Esophagus mucosa (tissue), 1 donor: ENCODE measurements at places on chromosomes 2 and 18.
A peak's percentile ranks its signal among the peaks of the same experiment; 100 is the strongest.

GRCh38 chr18:77062518-77063003 lies 70.0 kb downstream of the MBP start:
- ATAC-seq: no peak

DNA sequence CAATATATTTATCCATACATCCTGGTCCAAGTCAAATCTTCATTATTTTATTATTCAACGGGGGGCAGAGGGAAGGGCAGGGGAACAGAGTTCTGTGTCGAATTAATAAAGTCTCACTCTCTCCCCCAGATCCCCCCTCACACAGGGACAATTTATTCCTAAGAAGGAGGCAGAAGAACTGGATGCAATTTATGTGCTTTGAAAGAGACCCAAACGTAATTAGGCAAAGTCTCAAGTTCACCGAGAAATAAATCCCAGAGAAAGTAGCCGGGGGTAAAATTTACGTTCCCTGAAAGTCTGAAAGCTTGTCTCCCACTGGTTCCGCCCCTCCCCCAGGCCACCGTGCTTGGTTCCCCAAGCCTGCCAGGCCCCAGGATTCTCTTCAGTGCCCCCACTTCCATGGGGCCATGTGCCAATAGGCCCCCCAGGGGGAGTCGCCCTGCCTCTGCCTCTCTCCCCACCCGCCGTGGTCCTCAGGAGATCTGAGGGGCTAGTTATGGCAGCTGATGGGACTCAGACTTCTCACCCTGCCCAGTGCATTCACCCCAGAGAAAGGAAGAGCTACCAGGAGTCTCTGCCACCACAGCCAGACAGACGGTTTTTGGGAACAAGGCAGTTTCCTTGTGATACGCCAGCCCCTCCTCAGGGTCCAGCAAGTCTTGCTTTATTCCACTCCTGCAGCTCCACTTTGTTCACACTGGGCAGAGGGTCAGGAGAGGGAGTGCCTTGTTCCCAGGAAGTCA lies 215.5 kb downstream of the CYP26B1 start:
- ATAC-seq: no peak

- ATAC-seq: no peak
Measured at GRCh38 chr18:68121308-68121707, 593.6 kb downstream of the TMX3 start.

- no peak for ATAC-seq
Measured at GRCh38 chr2:119278946-119279345, 55.3 kb downstream of the STEAP3 start.

GRCh38 chr18:79493801-79494211 lies 98.1 kb downstream of the NFATC1 start:
- no peak for ATAC-seq

DNA sequence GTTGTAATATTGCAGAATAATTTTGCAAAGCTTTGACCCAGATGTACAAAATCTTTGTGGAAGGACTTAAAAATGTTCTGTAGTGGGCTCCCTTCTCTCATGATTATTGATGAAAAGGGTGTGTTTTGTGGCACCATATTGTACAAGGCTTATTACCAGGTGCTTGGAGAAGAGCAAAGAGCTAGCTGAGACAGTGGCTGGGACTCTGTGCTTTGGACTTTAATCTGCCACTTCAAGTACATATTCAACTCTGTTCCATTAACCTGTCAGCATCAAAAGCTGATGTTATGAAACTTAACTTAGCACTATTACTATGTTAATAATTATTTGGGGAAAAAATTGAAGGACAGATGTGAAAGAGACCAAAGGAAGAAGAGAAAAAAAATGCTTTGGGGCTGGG lies 31.0 kb downstream of the CCDC195 start:
- ATAC-seq: no peak

- ATAC-seq: peak; percentile 46
Measured at GRCh38 chr2:170148161-170148560, 29.8 kb upstream of the MYO3B start.

DNA sequence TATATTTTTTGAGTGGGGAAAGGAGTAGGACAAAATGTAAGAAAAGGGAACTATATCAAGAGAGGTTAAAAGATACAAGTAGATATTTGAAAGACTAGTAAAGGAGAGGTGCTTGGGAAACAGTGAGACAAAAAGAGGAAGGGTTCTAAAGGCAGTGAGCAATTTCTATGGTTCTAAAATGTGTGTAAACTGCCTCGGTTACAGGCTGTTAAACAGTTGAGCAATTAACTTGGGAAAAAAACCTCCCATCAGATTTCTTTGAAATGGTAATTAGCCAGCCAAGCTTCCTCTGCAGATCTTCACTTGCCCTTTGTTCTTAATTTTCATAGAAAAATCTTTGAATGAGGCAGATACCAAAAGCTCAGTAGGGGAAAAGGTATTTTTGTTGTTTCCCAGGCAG lies 238.7 kb upstream of the KCNH7 start:
- ATAC-seq: no peak

GRCh38 chr2:156476021-156476849 lies 40.1 kb downstream of the GPD2 start:
- no peak for ATAC-seq

DNA sequence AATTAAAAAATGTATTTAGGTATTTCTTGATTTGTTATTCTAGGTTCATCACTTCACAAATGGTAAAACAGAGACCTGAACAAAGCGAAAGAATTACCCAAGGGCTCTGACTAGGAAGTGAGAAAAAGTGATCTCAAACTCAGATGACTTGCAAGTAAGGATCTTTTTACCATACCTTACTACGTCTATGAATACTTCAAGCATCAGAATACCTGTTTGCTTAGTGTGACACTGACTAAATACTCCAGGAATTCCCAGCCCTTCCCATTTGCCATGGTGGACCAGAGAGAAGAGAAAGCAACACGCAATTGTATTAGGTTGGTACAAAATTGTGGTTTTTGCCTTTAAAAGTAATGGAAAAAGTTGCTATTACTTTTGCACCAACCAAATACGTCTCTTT lies 35.8 kb upstream of the FIGN start:
- ATAC-seq: no peak

GRCh38 chr2:186044761-186045160 lies 306.2 kb downstream of the FSIP2 start:
- no peak for ATAC-seq
